ENCODE measurements at places on chromosomes 3 and 15. TPM values are rescaled to one million over a fixed set of nuclear protein-coding genes. Genes with fewer than 3 reads are reported as not detected.

DNA sequence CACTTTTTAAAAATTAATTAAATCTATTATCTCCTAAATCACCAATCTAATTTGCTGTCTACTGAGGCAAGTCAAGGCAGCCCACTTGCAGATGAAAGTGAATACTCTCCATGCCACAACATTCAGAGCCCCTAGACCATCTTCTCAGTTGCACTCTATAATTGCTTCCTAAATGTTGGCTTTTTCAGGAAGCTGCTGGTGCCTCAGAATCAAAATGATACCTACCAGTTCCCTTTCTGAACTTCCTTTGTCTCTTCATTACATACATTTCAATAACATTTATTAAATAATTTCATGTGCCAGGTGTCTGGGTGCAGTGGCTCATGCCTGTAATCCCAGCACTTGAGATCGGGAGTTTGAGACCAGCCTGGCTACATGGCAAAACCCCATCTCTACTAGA, 124.1 kb downstream of the SERPINI1 start:
- H3K4me3 ChIP-seq, result no peak overlapping the region
- no peaks in the 10 kb centered on the region for H3K4me1 ChIP-seq
- H3K36me3 ChIP-seq, result no peaks in the 10 kb centered on the region
- H3K27me3 ChIP-seq, result no peaks in the 10 kb centered on the region
- DNase-seq, result no peak
- H3K27ac ChIP-seq, result no peak overlapping the region

- DNase-seq, result no peak
- no peak overlapping the region for H3K27ac ChIP-seq
- no peak overlapping the region for H3K4me3 ChIP-seq
- no peaks in the 10 kb centered on the region for H3K27me3 ChIP-seq
These were observed 665.6 kb upstream of the CCDC54 start for GRCh38 chr3:106711650-106712049.

The SNX33 gene
- total RNA-seq, result 23.6 TPM

The CADM2 gene
- 0.27 TPM for total RNA-seq

GRCh38 chr3:141875893-141876380, 506 bp upstream of the ATP1B3 start:
- H3K4me3 ChIP-seq, result peak overlapping the region; percentile 96
- no peaks in the 10 kb centered on the region for H3K27me3 ChIP-seq
- peaks cover 11% of the 10 kb centered on the region for H3K4me1 ChIP-seq
- H3K36me3 ChIP-seq, result no peaks in the 10 kb centered on the region
- DNase-seq, result peak; percentile 46

DNA sequence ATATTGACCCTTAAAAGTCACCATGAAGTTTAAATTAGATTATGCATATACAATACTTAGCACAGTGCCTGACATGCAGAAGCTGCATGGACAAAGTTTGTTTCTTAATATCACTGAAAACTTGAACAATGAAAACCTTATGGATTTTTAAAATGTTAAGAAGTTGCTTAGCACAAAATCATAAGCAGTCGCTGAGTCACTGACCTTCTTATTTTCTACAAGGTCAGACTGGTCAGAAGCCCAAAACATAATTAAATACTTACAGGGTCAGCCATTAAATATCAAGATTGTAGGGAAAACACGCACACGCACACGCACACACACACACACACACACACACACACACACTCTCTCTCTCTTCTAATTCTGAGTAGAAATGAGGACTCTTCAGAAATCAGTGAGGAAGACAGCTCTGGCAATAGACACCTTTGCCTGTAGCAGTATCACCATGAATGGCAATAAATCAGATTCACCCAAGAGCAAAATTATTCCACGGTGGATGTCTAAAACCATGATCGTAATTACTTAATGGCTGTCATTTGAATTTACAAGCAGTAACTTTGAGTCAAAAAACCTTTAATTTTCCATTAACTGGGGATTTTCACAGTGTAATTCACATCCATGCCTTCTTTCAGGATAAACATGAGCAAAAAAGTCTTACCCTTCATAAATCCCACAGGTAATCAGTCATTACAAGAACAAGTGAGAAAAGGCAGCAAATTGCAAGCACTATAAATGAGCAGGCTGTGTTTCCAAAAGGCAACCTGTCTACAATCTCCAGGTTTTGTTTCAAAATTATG, 147.5 kb downstream of the OSBPL10 start:
- no peak overlapping the region for H3K4me3 ChIP-seq
- H3K36me3 ChIP-seq, result no peaks in the 10 kb centered on the region
- H3K27me3 ChIP-seq, result no peaks in the 10 kb centered on the region
- DNase-seq, result no peak
- H3K4me1 ChIP-seq, result no peaks in the 10 kb centered on the region

DNA sequence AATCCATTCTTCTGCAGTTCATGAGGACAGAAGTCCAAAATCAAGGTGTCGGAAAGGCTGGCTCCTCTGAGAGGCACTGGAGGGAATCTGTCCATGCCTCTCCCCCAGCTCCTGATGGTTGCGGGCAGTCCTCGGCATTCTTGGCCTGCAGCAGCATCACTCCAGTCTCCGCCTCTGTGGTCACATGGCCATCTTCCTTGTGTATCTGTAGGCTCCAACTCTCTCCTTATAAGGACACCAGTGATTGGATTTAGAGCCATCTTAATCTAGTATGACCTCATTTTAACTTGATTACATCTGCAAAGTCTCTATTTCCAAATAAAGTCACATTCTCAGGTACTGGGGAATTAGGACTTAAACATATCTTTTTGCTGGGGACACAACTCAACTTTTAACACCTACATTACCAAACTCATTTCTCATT, 56.0 kb upstream of the FLNB start:
- peak overlapping the region; percentile 77 for H3K27ac ChIP-seq
- no peaks in the 10 kb centered on the region for H3K27me3 ChIP-seq
- no peaks in the 10 kb centered on the region for H3K4me1 ChIP-seq
- H3K4me3 ChIP-seq, result no peak overlapping the region

- no peak overlapping the region for H3K27ac ChIP-seq
- no peak overlapping the region for H3K4me3 ChIP-seq
- no peaks in the 10 kb centered on the region for H3K36me3 ChIP-seq
- DNase-seq, result peak; percentile 37
- H3K4me1 ChIP-seq, result no peaks in the 10 kb centered on the region
- no peaks in the 10 kb centered on the region for H3K27me3 ChIP-seq
These were observed 23.1 kb downstream of the AADAC start for GRCh38 chr3:151837057-151837456.

GRCh38 chr3:52857133-52857532, 22.3 kb upstream of the MUSTN1 start:
- H3K27me3 ChIP-seq, result no peaks in the 10 kb centered on the region
- H3K27ac ChIP-seq, result no peak overlapping the region
- no peak for DNase-seq
- no peaks in the 10 kb centered on the region for H3K36me3 ChIP-seq
- no peak overlapping the region for H3K4me3 ChIP-seq

GRCh38 chr15:69012761-69013364, 1.6 kb upstream of the NOX5 start:
- DNase-seq, result no peak
- no peak overlapping the region for H3K4me3 ChIP-seq
- H3K27ac ChIP-seq, result no peak overlapping the region
- no peaks in the 10 kb centered on the region for H3K27me3 ChIP-seq

- no peaks in the 10 kb centered on the region for H3K4me1 ChIP-seq
- H3K4me3 ChIP-seq, result no peak overlapping the region
- DNase-seq, result no peak
These were observed 796.5 kb downstream of the GRM7 start for GRCh38 chr3:7657214-7658112.

The MYH15 gene
- 0.68 TPM for total RNA-seq

DNA sequence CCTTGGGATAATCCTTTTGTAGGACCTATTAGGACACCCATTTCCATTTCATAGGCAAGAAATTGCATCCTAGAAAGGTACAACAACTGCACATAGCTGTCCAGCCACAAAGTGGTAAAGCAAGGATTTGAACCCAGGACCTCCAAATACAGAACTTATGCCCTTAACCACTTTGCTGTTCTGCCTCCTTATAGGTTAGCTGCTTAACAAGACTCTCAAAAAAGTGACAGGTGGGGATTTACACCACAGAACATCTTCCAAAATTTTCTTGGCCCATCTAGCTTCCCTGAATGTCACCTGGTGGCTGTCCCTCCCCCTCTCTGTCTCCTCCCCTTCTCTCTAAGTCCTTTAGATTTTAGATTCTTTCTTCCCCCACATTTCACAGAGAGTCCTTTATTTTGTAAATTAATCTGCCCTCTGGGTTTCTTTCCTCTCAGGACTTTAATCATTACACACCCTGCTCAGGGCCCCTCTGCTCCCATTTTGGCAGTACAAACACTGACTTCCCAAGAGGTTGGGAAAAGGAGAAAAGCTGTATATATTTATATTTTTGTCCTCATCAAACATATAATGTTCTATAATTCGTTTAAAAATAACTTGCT, 120.6 kb downstream of the CPNE4 start:
- no peak overlapping the region for H3K4me3 ChIP-seq
- H3K36me3 ChIP-seq, result no peaks in the 10 kb centered on the region
- H3K27me3 ChIP-seq, result no peaks in the 10 kb centered on the region
- H3K27ac ChIP-seq, result no peak overlapping the region
- H3K4me1 ChIP-seq, result no peaks in the 10 kb centered on the region

The CELSR3 gene
- 0.41 TPM for total RNA-seq

The IRAK2 gene
- 7.6 TPM for total RNA-seq

DNA sequence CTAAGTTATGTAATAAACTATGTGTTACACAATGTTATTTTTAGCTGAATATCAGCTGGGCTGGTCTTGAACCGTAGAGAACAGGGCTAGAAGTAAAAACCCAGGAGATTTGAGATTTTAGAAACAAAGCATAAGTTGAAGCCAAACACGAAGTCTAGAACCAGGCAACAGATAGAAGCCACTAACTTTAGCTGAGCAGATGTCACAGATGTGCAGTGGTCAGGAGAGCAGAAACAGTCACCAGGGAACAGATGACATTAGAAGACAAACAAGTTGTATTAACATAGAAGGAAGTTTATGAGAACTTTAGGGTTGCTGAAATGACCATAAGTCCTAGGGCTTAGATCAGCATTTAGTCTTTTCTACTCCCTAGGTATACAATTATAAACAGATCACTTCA, 731.0 kb downstream of the ZNF385D start:
- no peak overlapping the region for H3K4me3 ChIP-seq
- H3K27ac ChIP-seq, result no peak overlapping the region
- no peaks in the 10 kb centered on the region for H3K4me1 ChIP-seq
- no peaks in the 10 kb centered on the region for H3K36me3 ChIP-seq
- H3K27me3 ChIP-seq, result no peaks in the 10 kb centered on the region

GRCh38 chr15:91122296-91122695, 22.2 kb downstream of the SV2B start:
- no peak overlapping the region for H3K4me3 ChIP-seq
- no peak overlapping the region for H3K27ac ChIP-seq
- no peaks in the 10 kb centered on the region for H3K36me3 ChIP-seq
- no peaks in the 10 kb centered on the region for H3K4me1 ChIP-seq

- no peaks in the 10 kb centered on the region for H3K4me1 ChIP-seq
- peak overlapping the region; percentile 59 for H3K27ac ChIP-seq
These were observed 870 bp upstream of the TSEN2 start for GRCh38 chr3:12483410-12483809.
